ENCODE measurements at places on chromosomes 11 and 22.

DNA sequence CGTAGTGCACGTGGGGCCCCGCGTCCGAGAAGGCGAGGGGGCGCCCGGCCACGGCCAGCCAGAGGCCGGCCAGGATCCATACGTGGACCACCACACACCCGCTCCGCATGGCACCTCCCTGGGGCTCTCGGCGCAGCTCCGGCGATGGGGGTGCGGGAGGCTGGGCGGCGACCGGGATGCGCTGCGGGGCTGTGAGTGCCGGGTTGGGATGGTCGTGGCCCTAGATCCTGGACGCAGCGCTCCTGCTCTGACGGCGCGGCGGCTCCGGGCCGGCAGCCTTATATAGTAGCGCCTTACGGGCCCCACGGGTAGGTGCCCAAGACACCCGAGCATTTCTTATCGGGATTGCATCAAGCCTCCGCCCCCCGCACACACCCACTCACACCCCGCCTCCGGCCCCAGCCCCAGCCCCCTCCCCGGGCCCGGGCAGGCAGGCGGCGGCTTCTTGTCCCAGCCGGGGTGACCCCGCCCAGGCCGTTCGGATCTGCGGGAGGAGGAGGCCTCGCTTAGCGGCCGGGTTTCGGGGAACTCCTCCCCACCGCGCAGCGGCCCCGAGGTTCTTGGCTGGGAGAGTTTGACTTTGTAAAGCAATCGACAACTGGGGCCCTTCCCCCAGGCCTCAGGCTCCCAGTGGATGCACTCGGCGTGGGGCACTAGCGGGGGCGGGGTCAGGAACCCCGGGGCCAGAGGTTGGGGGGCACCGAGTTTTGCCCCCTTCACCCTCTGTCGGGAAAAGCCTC, at the start of gene FGF19:
Gene FGF19 (minus strand): TSS at position 255 of the 740 bp plus-strand sequence. CDS start 146 bp downstream, at position 109.
- DNase-seq = no peak

- no peak for DNase-seq
These were observed 3.4 kb upstream of the OR4C6 start for GRCh38 chr11:55658608-55659007.

DNA sequence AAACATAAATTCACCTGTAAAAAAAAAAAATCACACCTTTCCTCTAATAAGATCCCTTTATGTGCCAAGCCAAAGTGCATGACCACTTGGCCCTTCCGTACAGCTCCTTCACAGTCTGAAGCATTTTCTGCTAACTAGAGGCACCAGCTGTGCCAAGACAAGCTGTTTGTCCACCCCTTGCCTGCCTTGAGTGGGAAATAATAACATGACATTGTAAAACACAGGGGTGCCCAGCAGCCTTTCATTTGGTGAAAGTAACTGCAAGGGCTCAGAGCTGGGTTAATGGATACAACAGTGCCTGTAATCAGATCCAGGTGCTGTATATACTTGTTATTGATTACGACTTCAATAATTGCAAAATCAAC, 59.2 kb downstream of the DDIAS start:
- no peak for DNase-seq

GRCh38 chr11:67310246-67311050, 7.1 kb downstream of the SSH3 start:
- no peak for DNase-seq

GRCh38 chr11:72202571-72202970, 10.6 kb downstream of the FOLR1 start:
- DNase-seq = no peak

DNA sequence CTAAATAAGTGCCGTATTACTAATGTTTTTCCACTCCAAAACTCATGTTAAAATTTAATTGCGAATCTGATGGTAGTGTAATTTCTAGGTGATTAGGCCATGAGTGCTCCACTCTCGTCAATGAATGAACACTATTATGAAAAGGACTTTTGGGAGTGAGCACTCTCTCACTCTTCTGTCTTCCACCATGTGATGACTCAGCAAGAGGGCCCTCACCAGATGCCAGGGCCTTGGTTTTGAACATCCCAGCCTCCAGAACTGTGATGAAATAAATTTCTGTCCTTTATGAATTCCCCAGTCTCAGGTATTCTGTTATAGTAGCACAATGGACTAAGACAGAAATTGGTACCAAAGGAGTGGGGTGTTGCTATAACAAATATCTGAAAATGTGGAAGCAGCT, 8.1 kb downstream of the JRKL start:
- no peak for DNase-seq

- DNase-seq = no peak
These were observed 11.5 kb upstream of the PARVB start for GRCh38 chr22:44012591-44012990.

DNA sequence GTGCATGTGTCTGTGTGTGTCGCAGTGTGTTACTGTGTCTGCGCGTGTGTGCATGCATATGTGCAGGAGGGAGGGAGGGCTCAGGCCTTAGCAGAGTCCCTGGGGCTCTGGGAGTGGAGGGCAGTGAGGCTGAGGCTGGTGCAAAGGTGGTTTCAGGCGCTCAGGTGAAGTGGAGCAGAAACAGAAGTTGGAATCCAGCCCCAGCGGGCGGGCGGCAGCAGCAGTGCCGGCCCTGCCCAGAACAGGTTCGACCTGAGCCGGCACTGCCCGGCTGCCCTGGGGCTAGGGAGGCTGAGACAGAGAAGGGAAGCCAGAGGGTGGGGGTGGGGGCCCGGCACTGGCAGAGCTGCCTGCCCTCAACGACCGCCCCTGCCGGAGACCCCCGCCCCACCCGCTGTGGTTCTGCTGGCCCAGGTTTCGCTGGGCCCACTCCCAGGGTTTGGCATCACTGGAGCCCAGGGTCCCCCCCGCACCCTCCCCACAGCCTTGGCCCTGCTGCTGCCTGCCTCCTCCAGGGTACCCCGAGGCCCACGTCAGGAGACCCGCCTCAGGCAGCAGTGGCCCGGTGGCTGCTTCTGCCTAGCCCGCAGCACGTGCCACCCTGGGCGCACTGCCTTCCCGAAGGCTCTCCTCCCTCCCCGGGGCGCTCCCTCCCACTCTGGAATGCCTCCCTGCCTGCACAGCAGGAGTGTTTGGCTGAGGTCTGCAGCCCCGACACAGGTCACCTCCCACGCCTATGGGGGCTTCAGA, 13.3 kb downstream of the ASCL2 start:
- no peak for DNase-seq

- DNase-seq = no peak
These were observed 1224.8 kb downstream of the JRKL start for GRCh38 chr11:97614606-97615005.

DNA sequence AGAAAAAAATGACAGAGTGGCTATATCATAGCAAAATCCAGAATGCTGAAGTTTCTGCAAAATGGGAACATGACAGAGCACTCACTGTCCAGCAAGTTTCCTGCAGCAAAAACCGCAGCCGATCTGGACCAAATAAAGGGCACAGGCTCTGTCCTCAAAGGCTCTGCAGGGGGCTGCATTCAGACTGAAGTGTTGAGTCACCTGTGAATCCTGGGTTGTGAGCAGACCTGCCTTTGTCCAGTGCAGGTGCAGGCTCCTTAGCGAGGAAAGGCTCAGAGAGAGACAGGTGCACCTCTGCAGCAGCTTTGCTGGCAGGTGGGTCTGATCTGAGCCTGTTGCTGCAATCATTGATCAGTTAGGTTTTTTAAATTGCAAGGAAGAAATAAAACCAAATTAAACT, 29.3 kb upstream of the NFAM1 start:
- no peak for DNase-seq

DNA sequence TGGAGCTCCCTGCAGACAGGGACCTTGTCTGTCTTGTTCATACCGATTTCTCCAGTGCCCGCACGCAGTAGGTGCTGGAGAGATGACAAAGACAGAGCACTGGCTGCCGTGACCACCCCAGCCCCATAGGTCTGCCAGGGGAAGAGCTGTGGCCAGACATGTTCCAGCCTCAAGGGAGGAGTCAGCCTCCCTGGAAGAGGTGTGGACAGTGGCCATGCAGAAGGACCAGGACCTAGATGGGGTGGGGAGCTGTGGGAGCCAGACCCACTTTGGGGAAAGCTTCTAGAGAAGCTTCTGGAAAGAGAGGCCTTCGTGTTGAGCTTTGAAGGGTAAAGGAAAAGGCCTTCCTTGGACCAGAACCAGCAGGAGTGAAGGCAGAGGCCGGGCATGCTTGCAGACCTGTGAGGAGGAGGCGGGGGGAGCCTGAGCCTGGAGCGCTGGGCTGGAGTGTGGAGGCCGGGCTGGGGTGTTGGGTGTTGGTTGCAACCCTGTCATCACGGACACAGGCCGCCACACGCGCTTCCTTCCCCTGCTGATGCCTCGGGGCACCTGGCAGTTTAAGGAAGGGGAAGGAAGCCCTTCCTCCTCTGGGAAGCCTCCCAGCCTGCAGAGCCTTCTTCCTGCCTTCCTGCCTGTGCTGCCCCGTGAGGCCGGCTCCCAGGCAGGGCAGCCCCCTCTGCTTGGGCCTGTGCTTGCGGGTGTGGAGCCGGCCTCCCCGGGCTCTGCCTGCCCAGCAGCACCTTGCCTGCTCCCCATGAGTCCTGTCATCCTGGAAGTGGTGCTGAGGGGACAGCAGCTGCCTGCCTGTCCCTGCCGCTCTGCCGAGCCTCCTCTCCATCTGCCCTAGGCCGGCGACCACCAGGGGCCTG, 12.3 kb downstream of the RELT start:
- DNase-seq = no peak

DNA sequence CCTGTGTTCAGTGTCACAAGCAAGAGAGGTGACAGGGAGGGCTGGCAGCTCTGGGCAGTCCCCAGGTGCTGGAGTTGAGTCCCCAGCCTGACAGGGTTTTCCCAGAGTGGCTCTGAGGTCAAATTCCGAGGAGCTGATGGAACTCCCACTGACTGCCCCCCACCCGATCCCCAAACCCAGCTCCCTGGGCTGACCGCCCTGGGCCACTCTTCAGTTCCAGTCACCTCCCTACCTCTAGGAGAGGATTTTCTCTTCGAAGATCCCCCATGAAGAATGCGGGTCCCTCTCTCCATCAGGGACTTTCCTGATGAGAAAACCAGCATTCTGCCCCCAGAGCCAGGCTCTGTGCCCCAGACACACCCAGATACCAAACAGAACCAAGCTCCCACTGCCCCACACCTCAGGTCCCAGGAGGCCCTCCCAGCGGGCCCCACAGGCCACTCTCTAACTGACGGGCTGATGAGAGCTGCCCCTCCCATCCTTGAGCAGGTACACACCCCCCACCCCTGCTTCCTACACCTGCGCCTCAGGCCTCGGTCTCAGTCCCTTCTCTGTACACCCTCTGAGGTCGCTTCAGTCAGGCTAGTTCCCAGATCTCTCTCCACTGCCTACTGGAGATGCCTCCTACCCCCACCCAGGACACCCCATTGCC, 12.1 kb upstream of the RAC2 start:
- DNase-seq = no peak

- no peak for DNase-seq
These were observed 4.0 kb upstream of the PLAAT5 start for GRCh38 chr11:63494975-63495374.

- no peak for DNase-seq
These were observed 189.3 kb downstream of the FAT3 start for GRCh38 chr11:92413757-92414513.

DNA sequence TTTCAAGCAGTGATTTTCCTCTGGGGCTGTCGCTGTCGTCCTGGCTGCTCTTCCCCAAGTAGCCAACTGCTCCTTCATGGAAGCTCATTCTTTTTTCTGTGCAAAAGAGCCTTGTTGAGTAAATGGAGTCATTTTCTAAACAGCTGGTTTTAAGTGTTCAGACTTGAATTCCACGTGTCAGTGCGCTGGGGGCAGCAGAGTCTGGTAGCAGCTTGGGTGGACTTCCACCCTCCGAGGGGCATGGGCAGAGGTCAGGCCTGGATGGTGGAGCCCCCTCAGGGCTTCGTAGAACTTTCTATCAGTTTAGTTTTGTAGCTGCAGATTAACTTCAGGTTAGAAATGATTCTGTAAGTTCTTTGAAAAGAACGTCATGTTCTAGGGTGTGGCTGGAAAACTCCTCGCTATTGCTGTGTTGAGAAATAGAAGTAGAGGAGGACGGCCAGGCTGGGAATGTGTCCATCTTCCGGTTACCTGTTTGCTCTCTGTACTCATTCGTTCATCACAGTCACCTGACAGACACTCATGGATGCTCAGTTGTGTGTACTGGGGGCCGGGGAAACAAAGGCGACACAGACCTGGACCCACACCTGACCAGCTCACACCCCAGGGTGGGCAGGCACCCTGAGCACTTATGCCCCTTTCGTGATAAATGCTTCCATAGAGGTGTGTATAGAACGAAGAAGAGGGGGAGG, 270.7 kb downstream of the TBC1D22A start:
- DNase-seq = no peak

DNA sequence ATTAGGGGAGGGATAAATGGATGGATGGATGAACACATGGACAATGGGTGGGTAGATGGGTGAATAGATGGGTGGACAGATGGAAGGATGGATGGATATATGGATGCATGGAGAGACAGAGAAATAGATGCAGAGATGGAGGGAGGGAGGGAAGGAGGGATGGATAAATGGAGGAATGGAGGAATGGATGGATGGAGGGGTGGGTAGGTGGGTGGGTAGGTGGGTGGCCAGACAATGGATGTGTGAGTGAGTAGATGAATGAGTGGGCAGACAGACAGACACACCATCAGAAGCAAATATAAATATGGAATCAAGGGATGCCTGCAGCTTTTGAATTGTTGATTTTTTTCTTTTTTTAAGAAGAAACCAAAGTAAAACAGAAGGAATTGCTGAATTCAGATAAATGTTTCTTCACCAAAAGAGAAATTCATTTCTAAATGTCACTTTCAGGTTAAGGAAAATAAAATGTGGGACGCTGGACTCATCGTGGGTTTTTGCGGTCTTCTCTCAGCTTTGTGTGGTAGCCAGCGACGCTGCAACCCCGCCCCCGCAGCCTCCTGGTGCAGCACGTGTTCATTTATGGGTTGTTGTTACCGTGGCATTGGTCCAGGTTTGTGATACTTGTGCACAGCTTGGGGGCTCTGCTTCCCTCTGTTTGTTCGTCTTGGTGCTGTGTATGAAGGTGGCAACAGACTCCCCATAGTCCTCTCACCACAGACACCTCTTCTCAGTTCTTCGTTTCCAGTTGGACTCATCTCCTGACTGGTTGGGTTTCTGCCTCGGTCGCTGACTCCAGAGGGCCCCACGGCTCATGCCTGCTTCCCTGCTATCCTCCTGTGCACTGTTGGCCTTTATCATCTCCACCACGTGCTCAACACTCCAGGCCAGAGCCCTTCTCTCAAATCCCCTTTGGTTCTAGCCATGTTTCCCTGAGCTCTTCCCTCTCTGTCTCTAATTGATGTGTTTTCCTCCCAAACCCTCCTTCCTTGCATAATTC, 76.4 kb downstream of the CDKN1C start:
- DNase-seq = no peak

DNA sequence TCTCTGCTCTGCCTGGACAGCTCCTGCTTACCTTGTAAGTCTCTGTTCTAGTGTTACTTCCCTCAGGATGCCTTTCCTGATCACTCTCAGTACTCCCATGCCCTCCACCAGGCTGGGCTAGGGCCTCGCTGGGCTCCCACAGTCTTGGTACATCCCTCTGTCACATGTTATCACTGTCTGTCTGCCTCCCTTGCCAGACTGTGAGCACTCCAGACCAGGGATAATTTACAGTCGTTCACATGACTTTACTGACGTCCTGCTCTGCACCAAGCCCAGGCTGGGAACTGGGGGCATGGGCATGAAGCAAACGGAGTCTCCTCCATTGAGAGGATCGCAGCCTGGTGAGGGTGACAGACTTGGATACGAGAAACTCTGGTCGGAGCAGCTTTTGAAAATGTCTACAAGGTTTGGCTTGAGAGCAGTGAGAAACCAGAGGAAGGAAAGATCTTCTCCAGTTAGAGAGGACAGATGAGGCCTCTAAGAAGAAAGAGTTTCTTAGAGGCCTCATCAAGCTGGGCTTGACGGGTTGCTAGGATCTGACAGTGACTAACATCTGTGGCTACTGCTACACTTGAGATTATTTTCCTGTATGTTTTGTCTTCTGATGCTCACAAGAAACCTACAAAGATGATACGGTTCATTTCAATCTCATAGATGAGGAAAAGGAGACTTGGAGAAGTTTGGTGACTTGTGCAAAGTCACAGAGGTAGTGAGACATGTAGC, 12.5 kb downstream of the USP35 start:
- no peak for DNase-seq

Measured in smooth muscle cell of the brain vasculature (primary cell).